Dorsolateral prefrontal cortex (tissue), 122 donors: ENCODE measurements at places on chromosomes 5 and 9.

- no peak for DNase-seq
These were observed 41.1 kb downstream of the NDUFS4 start for GRCh38 chr5:53601570-53601969.

- DNase-seq: no peak
These were observed 9.9 kb upstream of the ALDOB start for GRCh38 chr9:101445353-101446029.

DNA sequence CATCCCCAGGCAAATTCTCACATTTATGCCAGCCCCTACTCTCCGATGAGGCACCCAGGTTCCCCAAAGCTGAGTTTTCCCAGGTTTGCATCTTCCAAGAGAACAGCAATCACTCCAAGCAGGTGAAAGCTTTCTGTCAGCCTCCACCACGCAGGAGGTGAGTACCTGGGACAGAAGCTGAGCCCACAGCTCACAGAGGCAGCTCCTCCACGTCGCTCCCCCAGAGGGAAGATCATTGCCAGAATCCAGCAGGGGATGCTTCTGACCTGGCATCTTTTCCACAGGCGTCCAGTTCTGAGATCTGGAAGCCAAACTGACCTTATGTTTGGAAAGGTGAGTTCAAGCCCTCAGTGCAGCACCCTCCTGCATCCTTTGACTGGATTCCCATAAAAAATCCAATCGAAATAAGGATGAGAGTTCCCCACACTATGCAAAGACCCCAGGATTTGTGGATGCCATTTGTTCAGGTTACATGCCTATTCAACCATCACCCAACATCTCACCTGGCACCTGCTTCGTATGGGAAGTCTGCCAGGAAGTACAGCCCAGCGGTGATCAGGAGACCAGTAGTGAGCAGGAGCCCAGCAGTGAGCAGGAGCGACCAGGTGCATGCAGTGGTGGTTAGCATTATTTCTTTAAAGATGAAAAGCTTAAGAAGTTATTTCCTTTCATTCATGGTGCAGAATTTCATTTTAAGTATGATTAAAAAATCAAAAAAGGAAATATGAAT, 47.4 kb upstream of the OLFM1 start:
- no peak for DNase-seq

- no peak for DNase-seq
These were observed 84.4 kb upstream of the ITGA1 start for GRCh38 chr5:52703321-52703720.

DNA sequence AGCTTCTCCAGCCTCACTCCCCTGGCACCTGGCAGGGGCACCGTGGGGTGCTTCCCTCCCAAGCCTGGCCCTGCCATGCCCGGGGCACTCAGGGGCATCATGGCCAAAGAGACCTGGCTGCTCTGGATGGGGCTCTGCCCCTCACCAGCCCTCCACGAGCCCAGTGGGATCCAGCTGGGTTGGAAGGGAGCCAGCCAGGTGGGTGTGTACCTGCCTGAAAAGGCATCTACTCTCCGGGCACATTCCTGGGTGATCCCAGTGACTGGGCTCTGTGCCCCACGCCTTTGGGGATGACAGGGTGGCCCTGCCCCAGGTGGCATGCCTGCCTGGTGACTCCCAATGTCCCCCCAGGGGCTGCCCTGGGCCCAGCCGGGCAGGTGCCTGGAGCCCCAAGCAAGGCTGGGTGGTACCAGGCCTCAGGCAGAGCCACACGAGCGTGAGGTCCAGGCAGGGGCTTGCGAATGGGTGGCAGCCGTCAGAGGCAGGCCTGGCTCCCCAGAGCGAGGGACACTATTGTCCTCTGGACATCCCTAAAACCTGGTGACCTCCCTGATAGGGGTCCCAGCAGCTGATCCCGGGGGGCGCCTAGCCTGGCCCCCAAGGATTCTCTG, 777 bp downstream of the GPSM1 start:
- no peak for DNase-seq

DNA sequence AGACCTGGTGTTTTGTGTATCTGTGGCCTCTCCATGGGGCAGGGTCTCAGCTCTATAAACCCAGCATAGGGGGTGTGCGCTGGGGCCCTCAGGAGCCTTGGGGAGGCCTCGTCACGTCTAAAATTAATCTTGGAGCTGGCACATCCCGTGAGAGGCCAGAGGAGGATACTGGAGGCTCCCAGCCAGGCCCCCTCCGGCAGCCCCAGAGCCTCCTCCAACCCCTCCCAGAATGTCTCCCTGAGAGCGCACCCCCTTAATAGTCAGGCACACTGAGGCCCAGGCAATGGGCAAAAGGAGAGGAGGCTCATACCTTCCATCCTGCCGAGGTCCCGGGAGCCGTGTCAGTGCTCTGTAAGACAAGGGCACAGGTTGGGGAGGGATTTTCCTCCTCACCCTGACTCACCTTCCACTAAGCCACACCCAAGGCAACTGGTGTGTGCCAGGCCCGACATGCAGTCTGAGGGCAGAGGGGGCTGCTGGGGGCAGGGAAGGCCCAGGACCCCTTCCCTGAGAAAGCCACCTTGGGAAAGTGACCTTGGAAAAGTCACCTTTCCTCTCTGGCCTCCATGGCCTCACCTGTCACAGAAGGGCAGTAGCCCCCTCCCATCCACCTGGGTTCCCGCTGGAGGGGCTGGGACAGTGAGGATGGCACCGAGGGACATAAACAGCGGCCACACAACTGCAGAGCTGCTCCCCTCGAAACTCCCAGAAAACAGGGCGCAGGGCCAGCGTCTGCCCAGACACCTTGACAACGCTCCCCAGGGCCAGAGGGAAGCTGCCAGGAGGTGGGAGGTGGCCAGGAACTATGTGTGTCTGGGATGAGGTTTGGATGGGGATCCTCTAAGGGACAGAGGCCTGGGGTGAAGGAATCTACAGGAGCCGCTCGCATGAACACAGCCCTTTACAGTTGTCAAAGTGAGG, 2.9 kb downstream of the AK1 start:
- DNase-seq: no peak

DNA sequence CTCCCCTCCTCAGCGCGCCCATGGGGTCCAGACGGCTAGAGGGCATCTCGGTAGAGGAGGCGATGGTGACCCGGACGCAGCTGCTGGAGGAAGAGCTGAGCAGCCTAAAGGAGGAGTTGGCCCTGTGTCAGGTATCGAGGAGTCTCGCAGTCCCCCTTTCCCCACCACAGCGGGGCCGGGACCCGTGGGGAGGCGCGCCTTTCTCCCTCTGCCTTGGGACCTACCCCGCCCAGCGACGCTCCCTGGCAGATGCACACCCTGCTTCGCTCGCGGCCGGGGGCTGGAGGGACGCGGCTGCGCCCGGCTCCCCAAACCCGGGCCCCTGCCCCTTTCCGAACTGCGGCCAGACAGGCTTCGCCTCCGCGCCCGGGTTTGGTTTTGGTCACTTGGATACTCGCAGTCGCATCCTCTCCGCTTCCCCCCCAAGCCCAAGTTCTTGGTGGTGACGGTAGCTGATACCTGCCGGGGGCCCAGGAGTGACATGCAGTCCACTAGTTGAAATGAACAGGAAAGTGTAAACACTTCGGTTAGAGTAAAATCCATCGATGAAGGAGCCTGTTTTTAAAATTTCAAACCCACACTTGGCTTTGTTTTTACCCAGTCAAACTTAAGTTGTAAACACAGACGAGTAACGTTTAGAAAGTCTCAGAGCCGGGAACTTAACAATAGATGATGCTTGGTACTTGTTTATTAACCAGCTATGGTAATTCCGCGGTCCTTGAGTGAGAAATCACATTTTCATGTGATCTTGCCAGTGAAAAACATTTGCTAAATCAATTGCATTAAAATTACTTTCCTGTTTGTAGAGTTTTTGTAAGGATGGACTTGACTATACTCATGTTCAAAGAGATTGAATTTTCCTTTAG, 688 bp downstream of the CNTLN start:
- no peak for DNase-seq

- DNase-seq: no peak
These were observed 28.3 kb upstream of the TGFBR1 start for GRCh38 chr9:99076483-99077171.

DNA sequence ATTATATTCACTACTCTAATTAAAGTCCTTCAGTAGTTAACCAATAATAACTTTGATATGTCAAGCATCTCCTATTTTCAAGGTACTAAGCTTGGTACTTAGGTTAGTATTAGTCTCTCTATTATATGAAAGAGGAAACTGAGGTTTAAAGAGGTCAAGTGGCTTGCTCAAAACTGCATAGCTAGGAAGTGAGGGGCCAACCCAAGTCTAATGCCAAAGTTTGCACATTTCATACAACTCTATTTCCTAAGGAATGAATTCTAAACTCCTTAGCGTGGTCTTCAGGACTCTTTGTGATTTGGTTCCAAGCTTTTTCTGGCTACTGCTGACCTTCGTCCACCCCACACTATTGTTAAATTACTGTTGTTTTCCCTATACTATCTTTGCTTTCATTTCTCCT, 9.9 kb upstream of the SHOC1 start:
- no peak for DNase-seq

DNA sequence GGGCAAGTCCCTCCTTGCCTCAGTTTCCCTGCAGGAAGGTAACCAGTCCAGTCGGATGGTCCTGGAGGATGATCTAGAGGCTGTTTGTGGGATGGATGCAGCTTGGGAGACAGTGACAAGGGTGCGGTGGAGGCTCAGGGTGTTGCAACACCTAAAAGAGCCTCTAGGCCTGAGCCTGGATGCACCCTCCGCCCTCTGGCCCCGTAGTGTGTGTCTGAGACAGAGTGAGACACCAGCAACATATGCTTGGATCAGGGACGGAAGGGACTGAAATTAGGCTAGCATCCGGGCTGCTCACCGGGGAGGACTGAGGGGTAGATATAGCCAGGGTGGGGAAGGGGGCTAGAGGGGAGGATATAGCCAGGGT, 1.1 kb downstream of the CRAT start:
- DNase-seq: no peak

DNA sequence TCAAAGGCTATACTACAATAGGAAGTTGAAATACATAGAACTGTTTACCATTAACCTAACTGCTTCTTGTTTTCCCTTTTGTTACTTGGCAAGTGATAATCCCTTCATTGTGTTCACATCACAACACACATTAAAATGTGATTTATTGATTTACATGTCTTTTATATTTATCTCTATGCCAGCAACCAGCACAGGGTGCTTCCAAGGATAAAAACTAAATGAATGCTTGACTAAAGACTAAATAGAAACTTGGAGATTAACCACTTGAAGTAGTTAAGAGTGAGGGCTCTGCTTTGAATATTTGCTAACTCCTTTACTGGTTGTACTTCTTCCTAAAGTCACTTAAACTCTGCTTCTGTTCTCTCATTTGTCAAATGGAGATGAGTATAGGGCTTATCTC, 1730.6 kb downstream of the EFNA5 start:
- DNase-seq: no peak

DNA sequence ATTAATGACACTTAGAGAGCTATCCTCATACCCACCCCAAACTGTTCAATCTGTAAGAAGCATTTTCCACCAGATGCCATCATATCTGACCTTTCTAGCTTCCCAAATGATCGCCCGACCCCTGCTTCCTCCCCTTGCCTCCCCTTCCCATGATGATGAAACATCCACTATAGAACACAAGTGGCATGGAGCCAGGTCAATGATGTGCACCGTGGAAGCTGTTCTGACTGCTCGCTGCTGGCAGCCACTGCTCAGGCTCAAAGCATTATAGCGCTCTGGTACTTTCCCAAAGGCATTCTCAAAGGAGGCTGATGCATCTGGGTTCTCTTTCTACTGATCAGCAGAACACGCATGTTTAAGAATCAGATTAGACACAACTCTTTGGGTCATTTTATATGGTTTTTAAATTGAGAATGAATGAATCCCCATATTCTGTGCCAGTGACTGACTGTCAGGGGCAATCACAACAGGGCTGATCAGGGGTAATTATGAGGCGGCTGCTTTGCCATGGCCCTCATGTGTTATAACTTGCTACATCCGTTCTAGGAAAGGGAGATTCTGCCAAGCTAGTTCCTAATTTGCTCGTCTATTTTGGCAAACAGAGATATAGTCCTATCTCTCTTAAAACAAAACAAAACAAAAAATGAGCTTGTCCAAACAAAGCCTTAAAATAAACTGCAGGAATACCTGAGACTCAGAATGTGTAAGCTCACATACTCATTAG, 343.7 kb downstream of the ENC1 start:
- no peak for DNase-seq

- no peak for DNase-seq
These were observed 304.1 kb downstream of the ARRDC3 start for GRCh38 chr5:91079037-91079436.

- DNase-seq: no peak
These were observed 302.6 kb upstream of the TAS2R1 start for GRCh38 chr5:9932770-9933169.

GRCh38 chr5:150781706-150782614, 3.4 kb downstream of the SMIM3 start:
- no peak for DNase-seq

DNA sequence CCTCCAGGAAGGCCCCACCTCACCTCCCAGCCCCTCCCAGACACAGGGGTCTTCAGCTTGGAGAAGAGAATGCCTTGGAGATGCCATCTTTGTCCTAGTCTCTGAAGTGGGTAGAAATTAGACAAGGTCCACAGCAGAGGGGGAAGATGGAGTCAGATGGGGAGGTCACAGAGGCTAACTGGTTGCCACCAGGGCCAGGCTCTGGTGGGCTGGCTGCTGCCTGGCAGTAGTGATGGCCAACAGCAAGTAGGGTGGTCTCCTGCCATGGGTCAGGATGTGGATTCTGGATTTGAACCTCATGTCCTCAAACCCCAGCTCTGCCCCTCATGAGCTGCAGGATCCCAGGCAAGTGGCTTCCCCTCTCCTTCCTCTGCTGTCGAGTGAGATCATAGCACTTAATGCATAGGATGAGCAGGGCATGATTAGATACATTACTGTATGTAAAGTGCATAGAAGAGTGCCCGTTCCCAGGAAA, 38.7 kb upstream of the NEK6 start:
- DNase-seq: no peak

DNA sequence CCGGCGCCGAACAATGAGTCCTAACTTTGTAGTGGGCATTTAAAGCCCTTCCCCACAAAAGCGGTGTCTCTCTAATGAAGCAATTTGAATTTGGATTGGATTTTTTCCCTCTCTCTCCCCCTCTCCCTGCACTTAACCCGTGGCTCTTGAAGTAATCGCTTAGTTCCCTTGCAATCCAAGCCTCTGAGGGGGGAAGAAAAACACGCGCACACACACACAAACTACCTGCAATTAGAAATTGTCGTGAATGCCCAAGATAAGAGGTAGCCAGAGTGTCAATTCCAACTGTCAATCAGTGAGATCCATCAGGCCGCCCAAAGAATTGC, 1.2 kb downstream of the LHX6 start:
- DNase-seq: no peak
